ENCODE measurements at places on chromosomes 5 and 9.

DNA sequence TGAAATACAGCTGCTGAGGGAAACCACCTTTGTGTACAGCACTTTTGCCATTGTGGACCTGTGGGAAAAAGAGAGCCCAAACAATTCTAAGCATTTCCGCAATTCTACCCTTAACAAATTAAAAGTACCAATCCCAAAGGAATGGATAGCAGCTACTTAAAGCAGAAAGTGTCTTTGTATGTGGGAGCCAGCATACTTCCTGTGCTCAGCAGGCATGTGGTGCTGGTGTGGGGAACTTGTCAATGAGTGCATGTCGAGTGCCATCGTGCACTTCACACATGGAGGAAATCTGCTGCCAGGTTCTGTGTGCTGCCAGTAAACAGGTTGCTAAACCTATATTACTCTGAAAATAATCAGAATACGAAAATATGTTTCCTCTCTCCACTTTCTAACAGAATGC lies 399.0 kb downstream of the LRRC70 start:
- DNase-seq = no peak

DNA sequence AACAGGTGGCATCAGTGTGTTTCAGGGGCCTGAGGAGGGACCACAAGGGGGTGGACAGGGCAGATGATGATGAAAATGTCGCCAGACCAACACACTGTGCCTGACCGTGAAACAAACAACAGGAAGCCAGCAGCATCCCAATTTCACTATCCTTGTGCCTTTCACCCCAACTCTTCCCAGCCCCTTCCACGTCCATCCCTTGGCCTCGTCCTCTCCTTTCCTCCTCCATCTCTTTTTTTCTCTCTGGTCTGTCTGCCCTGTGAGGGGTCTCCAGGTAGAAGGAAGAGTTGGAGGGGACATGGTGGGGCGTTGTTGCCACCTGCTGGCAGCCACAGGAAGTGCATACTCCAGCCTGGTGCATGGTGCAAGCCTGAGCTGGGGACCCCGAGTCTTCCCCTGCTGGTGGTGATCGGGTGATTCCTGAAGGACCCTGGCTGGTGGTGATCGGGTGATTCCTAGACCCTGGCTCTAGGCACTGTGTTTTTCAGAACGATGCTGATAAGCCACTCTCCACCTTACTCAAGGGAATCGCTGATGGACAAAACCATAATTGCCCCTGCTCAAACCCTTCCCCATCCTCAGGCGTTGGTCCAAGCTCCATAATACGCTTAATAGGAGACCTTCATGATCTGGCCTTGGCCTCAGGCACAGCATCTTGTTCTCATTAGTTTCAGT lies 21.7 kb upstream of the NSD1 start:
- DNase-seq = peak; percentile 62

DNA sequence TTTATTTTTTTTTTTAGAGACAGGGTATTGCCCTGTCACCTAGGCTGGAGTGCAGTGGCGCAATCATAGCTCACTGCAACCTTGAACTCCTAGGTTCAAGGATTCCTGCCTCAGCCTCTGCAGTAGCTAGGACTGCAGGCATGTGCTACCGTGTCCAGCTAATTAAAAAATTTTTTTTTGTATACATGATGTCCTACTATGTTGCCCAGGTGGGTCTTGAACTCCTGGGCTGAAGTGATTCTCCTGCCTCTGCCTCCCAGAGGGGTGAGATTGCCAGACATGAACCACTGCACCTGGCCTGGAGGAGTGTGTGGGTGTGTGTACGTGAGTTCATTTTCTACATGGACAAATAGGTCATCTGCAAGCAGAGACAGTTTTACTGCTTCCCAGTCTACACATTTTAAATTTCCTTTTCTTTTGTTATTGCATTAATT lies 33.8 kb downstream of the JMY start:
- no peak for DNase-seq

- DNase-seq = peak; percentile 34
Measured at GRCh38 chr9:132412089-132412488, 2.1 kb downstream of the CFAP77 start.

DNA sequence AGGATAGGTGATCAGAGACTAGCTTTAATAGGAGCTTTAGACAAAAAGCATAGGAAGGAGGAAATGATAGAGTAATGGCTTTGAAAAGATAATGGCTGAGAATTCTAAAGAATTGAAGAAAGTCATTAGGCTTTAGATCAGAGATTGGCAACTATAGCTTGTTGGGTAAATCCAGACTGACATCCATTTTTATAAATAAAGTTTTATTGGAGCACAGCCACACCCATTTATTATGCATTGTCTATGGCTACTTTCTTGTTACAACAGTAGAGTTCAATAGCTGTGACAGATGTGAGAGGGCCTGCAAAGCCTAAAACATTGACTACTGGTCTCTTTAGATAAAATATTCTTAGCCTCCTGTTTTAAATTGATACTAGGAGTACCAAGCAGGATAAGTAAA lies 40.7 kb upstream of the FYB1 start:
- DNase-seq = no peak

- DNase-seq = no peak
Measured at GRCh38 chr9:36874921-36875320, 159.1 kb downstream of the PAX5 start.

DNA sequence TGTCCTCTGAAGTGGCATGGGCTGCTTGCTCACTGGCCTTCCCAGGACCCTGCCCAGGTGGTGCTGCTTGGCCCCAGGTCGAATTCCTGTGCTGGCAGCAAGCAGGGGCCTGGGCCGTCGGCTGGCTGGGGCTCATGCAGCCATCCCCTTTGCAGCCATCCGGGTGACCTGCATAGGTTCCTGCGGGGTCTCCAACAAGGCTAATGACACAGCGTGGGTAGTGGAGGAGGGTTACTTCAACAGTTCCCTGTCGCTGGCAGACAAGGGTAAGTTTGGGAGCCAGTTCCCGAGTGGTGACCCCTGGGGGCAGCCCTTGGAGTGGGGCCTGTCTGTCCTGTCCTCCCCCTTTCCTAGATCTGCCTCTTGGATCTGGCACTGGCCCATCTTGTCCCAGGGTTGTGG lies 6.1 kb upstream of the EHMT1 start:
- DNase-seq = no peak

- DNase-seq = no peak
Measured at GRCh38 chr9:124346347-124347163, 68.7 kb downstream of the PSMB7 start.

- DNase-seq = no peak
Measured at GRCh38 chr5:147869112-147869511, 9.4 kb upstream of the SCGB3A2 start.
